NCI-H2107 (cell line): ENCODE measurements at places on chromosomes 13 and 19.

GRCh38 chr13:99227909-99228688, 27.4 kb downstream of the UBAC2 start:
- DNase-seq: no peak

GRCh38 chr13:79079351-79079839, 326.7 kb downstream of the RBM26 start:
- DNase-seq: no peak

GRCh38 chr19:45701676-45702075, 9.2 kb downstream of the QPCTL start:
- no peak for DNase-seq

DNA sequence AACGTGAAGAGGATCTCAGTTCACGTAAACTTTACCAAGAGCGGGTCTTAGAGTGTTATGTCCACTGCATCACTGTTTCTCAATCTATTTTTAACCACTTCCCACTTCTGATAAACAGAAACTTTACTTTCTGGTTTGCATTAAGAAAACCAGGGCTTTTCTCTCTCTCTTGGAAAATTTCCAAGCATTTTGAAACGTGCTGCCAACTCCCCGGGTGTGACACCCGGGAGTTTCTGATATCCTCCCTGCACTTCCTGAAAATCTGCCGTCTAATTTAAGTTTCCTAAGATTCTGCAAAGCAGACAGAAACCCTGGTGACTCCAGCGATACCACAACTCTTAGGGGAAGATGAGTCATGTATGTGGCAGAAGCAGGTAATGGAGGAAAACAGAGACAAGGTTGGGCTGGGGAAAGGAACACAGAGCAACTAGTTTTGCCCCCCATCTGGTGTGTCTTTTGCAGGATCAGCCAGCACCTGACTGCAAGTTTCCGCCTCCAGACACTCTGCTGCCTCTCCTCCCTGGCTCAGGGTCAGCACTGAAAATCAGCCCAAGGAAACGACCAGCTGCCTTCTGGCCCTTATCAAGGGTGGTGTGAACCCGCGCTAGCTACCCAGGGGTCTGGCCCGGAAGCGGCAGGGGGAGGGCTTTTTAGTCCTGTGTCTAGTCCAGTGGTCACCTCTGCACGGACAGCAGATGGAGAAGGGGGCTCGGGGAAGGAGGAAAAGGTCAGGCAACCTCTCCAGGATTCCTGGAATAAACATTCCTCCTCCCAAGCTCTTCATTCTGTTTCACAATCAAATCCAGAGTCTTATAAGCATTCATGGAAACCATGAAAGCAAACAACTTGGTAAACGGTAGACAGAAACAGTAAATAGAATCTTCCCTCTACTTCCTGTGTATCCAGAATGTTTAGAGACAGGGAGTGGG, 11.3 kb upstream of the FFAR2 start:
- no peak for DNase-seq

DNA sequence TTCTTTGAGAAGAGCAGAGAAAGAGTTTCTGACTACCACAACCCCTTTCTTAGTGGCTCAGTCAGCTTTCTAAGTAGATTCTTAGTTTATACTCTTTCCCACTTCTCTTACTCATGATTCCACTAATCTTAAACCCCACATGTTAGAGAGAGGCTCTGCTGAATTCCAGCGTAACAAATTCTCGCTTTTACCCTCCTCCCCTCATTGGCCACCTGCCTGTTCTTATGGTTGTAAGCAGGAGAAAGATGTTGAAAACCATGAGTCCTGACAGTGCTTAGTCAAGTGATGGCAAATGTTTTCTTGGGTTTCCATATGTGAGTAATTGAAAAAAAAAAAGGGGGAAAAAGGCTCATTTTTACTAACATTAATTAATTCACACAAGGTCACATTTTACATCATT, 125.9 kb downstream of the ZDHHC20 start:
- no peak for DNase-seq
